Stimulated activated CD8-positive, alpha-beta memory T cell treated with anti-CD3 and anti-CD28 coated beads, Interleukin-7, amount 100 ng/mL, for 1 hour (primary cell): ENCODE measurements at places on chromosomes 7 and 10.

DNA sequence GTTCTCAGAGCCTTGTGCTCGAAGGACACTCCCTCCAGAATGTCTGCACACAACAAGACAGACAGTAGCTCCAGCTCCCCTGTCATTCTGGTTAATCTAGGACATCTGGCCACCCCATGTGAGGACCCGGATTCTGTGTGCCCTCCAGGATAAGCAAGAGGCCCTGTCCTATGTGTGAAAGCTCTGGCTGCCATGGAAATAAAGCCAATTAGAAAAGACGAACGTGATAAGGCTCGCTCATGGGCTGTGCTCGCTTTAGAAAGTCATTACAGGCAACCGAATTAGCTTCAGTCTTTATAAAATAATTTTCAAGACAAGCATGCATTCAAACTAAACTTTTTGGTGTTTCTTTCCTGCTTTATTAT is 263.4 kb downstream of the INHBA start:
- no peak for DNase-seq

DNA sequence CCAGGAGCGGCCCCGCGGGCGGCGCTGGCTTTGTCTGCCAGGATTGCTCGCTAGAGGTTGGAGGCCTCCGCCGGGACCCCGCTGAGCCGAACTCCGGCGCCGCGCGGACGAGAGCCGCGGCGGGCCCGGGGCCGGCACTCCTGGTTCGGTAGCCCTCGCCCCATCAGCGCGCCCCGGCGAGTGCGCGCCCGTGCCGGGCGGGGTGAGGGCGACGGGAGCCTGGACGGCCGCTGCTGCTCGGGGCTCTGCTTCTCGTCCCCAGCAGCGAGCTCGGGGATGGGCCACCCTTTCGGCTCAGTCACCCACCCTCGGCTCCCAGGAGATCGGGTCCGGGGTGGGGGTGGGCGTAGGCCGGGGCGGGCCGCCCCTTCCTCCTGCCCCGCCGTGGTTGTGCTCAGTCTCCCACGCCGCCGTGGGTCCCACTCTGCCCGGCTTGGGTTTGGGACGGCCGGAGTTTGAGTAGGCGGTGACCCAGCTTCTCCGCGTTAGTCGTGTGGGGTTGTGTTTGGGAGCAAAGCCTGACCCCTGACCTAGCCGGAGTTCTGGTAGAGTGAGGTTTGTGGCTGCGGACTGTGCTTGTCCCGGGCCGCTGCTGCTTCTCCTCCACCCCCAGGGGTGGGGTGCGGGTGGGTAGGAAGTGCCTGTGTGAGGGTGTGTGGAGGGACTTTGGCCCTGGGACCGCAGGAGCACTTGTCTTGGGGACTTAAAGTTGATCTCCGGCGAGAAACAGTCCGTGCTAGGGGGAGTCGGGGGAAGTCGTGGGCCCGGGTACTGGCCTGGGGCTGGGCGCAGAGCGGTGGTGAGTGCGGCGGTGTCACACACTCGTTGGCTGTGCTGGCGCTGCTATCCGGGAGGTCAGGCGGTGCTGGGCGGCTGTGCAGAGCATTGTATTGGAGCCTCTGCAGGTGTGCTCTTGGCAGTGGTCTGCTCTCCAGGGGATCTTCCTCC is 677 bp downstream of the TSPAN14 start:
- DNase-seq: no peak

DNA sequence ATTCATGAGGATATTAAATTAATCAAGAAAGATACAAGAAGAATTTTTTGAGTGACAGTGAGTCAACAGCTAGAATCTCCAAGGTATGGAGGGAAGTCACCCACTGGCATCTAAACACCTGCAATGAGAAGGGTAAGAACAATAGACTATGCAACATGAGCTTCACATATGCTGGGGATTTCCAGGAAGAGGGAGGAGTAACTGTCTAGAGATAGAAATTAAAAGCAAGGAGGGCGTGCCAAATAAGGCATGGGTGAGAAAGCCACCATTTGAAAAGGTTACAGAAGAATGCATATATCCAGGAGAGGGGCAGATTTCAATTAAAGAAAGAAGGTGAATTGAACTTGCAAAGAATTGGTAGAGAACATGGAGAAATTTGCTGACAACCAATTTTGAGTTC is 365.7 kb downstream of the GPR37 start:
- DNase-seq: no peak

DNA sequence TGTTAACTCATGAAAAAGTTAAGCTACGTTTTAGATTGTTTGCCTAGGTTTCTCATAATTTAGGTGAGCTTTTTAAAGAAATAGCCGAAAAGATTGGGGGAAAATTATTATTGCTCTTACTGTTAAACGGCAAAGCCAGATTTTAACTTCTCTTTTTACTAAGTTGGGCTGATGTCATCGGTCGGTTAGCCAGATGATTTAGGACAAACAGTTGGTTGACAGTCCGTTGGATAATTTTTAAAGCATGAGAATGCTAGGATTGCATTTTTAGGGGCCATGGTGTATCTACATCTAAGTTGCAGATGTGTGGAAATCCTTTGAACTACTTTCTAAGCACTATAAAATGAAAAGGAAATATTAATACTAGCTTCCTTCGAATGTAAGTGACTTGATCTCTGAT is 280.9 kb upstream of the AKR1E2 start:
- DNase-seq: no peak

DNA sequence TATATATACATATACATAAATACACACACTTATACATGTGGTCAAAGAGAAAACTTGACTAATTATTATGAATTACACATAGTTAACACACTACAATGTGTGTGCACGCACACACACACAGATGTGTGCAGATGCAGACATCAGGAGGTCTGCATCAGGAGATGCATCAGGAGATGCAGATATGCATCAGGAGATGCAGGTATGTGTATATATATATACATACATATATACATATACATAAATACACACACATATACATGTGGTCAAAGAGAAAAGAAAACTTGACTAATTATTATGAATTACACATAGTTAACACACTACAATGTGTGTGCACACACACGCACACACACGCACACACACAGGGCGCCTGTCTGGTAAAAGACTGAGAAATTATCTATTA is 31.3 kb upstream of the MDFIC start:
- DNase-seq: no peak
